ENCODE measurements at places on chromosomes 12 and 14.

DNA sequence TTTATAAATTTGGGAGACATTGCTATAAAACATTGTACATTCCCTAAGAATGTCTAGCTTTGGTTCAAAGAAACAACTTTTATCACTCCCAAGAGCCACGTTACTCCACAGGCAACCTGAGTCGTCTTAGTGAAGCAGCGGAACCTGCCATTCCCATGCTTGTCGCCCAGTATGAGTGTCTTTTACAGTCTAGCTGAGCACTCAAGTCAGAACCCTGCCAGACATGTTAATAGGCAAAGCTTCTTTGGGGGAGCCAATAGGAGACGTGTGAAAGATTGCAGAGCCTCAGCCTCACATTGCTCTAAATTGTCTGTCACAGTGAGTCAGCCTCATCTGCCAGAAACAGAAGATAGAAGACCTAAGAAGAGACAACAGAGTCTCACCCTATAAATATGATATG, 541.6 kb upstream of the FLRT2 start:
- no peak for DNase-seq

- DNase-seq = no peak
Measured at GRCh38 chr12:57604992-57605810, 577 bp downstream of the DTX3 start.

GRCh38 chr12:22480016-22480415, 64.3 kb downstream of the C2CD5 start:
- DNase-seq = no peak

DNA sequence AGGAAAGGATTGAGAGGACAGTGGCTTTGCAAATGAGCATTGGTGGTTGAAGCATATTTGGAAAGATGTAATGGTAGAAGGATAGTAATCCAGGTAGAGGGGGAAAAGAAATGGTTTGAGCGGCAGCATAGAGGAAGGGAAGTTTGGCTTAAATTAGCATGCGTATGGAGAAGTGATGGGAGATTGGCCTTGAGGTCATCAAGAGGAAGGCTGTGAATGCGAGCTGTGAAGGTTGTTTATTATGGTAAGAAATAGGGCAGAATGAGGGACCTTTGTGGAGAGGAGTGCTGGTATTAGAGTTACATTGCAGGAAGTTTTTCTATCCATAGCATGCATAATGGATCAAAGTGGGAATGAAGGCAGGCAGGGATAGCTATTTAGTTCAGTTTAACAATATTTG, 162.1 kb downstream of the TMTC2 start:
- no peak for DNase-seq

DNA sequence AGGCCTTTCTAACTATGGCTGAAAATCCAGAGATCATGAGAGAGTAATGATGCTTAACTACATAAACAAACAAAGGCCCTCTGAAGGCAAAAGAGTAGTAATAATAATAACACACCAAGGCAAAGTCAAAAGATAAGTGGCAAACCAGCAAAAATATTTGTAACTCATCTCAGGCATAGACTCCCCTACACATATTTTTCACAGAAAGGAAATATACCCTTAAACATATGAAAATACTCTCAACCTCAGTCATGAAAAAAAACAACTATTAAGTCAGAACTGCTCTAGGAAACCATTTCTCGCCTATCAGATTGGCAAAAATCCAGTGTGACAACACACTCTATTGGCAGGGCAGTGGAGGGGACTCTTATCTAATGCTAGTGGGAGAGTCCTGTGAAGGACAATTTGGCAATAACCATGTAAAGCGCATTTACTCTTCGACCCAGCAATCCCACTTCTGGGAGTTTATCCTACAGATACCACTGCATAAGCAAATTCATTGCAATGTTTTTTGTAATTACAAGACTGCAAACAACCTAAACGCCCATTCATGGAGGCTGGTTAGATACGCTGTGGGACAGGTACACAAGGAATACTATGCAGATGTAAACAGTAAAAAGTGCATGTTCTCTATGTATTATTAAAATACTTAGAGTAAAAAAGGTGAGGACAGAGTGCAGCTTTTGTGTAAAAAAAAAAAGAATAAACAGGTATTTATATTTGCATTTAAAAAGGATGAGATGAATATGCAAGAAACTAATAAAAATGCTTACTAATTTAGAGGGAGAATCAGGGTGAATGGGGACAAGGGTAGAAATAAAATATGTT, 26.0 kb upstream of the IL22 start:
- no peak for DNase-seq
